ENCODE measurements at places on chromosomes 2 and 18.

- peak; percentile 55 for DNase-seq
Measured at GRCh38 chr2:140526575-140526974, 1604.2 kb downstream of the LRP1B start.

GRCh38 chr2:105473011-105473410 is 74.2 kb upstream of the FHL2 start:
- no peak for DNase-seq

GRCh38 chr2:240292035-240292574 is 143.4 kb upstream of the GPC1 start:
- no peak for DNase-seq

GRCh38 chr2:76546207-76546606 is 835.5 kb upstream of the GCFC2 start:
- DNase-seq = no peak

GRCh38 chr2:239864247-239865058 is 160.7 kb downstream of the NDUFA10 start:
- no peak for DNase-seq

GRCh38 chr2:96117701-96118588 is 1.6 kb upstream of the ADRA2B start:
- DNase-seq = peak; percentile 8

GRCh38 chr2:10911291-10912075 is at the start of gene KCNF1:
KCNF1 (plus strand) TSS chr2:10911934; CDS start chr2:10912427, 493 bp downstream.
- peak; percentile 61 for DNase-seq

DNA sequence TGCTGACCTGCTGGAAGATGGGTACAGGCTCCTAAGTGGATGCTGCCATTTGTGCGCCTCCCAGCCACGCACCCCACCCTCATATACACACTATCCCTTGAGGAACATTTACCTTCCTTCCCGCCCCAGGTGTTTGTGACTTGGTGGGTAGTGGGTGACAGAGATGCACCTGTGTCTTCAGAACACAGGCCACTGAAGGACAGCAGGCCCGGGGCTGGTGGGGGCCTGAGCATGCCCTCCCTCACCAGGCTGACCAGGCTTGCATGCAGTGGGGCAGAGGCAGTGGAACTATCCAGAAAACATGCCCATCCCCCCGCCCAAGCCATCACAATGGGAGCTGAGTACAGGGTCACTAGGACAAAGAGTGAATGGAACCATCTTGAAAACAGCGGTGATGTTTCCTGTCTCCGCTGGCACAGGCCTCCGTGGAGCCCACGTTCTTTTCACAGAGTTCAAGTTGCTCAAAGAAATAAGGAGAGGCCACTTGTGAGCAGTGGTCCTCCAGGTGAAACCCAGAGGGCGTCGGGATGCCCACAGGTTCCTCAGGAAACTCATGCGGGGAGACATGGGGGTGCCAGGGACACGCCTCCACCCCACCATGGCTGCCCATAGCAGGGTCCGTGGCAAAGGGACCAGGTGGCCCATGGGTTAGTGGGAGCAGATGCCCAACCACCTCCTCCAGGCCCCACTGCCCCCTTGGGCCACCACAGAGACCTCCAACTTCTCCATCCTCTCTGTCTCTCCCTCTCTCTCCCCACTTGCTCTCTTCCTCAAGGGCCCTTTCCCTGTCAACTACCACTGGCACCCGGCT is 90.9 kb downstream of the MALT1 start:
- no peak for DNase-seq

Measured in bronchial epithelial cell (primary cell).